ENCODE measurements at places on chromosomes 16 and 17.

GRCh38 chr16:12546918-12547607 is 256.6 kb downstream of the CPPED1 start:
- DNase-seq = no peak

DNA sequence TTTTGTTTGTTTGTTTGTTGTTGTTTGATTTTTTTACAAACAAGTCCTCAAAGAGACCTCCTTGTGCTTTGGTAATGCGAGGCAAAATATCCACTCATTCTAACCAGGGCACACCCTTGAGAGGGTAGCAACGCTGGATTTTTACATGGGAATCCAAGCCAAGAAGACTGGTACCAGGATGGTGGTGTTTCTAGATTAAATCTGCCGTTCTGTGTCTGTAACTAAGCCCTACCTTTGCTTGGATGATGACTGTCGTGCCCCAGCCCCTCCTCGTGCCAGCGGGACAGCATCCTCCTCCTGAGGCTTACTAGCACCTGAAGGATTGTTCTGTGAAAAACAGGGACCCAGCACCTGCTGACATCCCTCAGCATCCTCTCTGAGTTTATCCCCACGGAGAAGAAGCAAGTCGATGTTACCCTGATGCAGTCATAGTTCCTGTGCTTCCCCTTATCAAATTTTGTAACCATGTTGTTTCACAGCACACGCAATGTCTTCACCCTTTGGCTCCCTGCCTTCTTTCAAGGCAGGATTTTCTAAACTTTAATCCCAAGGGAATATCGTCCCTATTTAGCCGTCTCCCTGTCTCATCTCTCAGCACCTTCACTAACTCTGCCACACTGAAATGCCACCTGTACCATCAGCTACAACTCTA is 5.1 kb upstream of the HSBP1 start:
- DNase-seq = no peak

GRCh38 chr17:80086081-80086480 is 15.3 kb upstream of the GAA start:
- no peak for DNase-seq

DNA sequence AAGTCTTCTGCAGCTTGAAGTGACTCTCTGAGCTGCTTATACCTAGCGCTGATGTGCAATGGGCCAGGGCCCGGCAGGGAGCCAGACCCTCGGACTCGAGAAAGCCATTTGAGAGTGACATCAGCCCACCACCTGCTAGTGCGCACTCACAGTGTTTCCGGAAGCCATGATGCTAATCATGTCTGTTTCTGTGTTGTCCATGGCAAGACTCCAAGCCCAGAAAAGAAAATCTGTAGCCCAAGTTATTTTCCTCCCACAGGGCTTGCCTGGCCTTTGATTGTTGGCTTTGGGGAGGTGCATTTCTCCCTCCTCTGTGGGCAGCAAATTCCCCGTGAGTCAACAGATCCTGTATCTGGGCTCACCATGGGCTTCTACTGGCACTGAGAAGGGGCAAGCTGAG is 1.8 kb upstream of the CDRT4 start:
- no peak for DNase-seq

- DNase-seq = no peak
These were observed 18.0 kb upstream of the CEP20 start for GRCh38 chr16:15906439-15906838.

DNA sequence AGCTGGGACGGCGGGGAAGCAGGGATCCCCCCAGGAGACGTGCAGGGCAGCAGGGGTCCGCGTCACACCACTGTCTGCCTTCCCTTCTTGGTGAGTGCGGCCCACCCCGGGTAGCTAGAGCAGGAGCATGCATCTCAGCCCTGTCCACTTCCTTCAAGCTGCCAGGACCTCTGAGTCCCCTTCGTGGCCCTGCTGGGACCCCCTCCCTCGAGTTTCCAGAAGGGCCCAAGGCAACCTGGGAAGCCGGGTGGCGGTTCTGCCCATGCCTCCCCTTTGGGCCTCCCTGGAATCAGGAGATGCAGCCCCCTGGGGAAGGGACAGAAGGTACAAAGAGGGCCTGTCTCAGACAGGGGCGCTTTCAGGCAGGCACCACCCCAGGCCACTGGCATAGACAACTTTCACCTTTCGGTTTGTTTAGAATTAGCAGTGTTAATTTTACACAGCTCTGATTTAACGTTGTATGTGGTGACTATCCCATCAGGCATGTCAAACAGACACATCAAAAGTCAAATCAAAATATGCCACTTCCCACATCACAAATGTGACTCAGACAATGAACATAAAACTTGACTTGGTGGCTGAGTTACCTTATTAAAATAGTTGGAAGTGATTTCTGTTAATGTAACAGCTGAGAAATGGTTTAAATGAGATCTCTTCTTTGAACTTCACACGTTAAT is 94.5 kb upstream of the METRNL start:
- no peak for DNase-seq

- no peak for DNase-seq
These were observed 89.0 kb upstream of the CDH5 start for GRCh38 chr16:66277311-66278070.

- DNase-seq = no peak
These were observed 17.3 kb upstream of the SNN start for GRCh38 chr16:11650641-11651591.

GRCh38 chr17:81489012-81489997 is 23.3 kb downstream of the ACTG1 start:
- DNase-seq = no peak

- DNase-seq = no peak
These were observed 32.8 kb upstream of the ETV4 start for GRCh38 chr17:43578699-43579565.

DNA sequence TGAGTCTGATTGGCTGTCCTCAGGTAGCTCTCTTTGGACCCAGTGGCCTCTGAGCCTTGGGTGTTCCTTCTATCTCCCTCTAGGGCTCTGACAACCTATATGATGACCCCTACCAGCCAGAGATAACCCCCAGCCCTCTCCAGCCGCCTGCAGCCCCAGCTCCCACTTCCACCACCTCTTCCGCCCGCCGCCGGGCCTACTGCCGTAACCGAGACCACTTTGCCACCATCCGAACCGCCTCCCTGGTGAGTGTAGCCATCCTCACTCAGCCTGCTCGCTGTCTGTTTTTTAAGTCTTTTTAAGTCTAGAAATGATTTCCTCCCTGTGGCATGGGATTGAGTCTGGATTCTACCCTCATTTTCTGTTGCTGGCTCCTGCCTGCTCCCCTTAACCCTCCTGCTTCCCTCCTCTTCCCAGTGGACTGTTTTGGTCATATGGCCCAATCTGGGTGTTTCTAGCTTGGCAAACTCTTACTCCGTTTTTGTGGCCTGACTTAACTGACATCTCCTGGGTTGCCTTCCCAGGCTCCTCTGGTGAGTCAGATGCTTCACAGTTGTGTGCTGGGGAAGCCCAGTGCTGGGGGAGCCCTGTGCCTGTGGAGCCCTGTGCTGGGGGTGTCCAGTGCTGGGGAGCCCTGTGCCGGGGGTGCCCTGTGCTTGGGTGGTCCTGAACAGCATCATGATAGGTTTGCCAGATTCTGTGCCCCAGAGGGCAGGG is 9.9 kb downstream of the TAOK2 start:
- no peak for DNase-seq

- no peak for DNase-seq
These were observed 41.6 kb upstream of the GCSH start for GRCh38 chr16:81137754-81138153.

Data from NCI-H1694 treated with DMSO at 0.1 percent for 48 hours (cell line).